ENCODE measurements at places on chromosomes 7 and 10.

DNA sequence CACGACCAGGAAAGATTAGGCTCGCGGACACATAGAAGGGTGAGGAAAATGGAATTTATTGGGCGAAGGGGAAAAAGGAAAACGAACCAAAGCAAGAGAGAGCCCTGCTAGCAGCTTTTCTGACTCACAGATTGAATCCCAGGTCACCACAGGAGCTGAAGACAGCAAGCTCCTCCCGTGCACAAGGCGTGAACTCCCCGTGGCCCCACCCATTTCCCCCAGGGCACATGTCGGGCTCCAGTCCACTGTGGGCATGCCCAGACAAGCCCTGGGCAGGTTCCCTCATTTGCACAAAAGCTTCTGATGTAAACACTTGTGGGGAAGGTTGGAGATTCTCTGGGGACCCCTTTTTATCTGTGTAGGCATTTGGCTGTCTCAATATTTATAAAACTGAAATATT lies 582.4 kb downstream of the SUGCT start:
- DNase-seq, result peak; percentile 53

GRCh38 chr10:114604357-114605130 lies 53.5 kb downstream of the ABLIM1 start:
- DNase-seq, result no peak

- no peak for DNase-seq
These were observed 113.4 kb downstream of the ANK3 start for GRCh38 chr10:60276232-60276631.

GRCh38 chr7:2965745-2966270 lies 77.9 kb downstream of the CARD11 start:
- no peak for DNase-seq

Measured in GM06990 (cell line).